ENCODE measurements at places on chromosomes 1 and 21.

- DNase-seq: no peak
These were observed 39.8 kb downstream of the RAB3B start for GRCh38 chr1:51950701-51951100.

GRCh38 chr1:174969977-174970376, 29.8 kb upstream of the CACYBP start:
- no peak for DNase-seq

- no peak for DNase-seq
These were observed 353.4 kb upstream of the PLXNA2 start for GRCh38 chr1:208597571-208597970.

GRCh38 chr1:17561561-17561985, 22.1 kb downstream of the ARHGEF10L start:
- DNase-seq: no peak

DNA sequence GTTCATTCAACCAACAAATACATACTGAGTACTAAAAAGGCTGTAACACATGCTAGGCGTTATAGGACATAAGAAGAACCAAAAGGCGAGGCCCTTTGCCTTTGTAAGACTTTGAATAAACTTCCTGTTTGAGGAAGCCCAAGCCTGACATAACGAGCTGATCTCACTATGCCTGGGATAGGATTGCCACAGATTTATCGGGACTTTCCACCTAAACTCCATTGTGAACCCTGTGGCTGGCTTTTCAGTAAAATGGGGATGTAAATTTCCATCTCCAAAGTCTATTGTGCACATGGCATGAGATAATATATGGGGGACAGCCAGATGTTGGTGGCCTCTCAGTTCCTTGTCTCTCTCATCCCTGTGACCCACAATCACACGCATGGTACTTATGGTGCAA, 41.9 kb downstream of the LMO4 start:
- DNase-seq: no peak
